ENCODE measurements at places on chromosomes 13 and 19.
A peak's percentile ranks its signal among the peaks of the same experiment; 100 is the strongest.

DNA sequence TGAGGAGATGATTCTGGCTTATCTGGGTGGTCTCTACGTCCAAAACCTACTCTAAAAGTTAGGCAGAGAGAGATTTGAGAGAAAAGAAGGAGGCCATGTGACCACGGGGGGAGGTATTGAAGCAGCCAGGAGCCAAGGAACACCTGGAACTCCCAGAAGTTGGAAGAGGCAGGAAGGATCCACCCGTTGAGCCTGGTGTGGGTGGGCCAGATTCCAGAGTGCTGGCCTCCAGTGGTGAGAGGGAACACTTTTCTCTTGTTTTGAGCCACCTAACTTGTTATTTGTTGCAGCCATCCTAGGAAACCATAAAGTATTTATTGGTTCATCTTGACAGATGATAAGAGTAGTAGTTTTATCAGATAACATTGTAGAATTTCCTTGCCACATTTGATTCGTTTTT, 396.9 kb downstream of the MYO16 start:
- DNase-seq: no peak

- DNase-seq: no peak
These were observed 49.6 kb downstream of the MYO9B start for GRCh38 chr19:17125062-17125727.

DNA sequence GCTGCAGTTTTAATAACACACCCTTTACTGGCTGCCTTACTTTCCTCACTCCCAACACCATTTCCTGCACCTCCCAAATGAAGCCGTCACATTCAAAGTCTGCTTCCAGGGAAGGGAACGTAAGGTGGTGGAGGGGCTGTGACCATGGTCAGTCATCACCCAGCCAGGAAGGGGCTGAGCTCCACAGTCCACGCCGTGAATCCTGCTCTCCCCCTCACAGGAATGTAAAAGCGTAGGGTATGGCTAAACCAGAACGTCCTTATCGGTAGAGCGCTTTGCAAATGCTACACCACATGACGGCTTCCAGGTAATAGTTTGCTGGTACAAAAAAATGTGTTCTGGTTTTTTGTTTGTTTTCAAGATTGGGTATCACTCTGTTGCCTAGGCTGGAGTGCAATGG, 7.0 kb downstream of the NUMBL start:
- DNase-seq: no peak

DNA sequence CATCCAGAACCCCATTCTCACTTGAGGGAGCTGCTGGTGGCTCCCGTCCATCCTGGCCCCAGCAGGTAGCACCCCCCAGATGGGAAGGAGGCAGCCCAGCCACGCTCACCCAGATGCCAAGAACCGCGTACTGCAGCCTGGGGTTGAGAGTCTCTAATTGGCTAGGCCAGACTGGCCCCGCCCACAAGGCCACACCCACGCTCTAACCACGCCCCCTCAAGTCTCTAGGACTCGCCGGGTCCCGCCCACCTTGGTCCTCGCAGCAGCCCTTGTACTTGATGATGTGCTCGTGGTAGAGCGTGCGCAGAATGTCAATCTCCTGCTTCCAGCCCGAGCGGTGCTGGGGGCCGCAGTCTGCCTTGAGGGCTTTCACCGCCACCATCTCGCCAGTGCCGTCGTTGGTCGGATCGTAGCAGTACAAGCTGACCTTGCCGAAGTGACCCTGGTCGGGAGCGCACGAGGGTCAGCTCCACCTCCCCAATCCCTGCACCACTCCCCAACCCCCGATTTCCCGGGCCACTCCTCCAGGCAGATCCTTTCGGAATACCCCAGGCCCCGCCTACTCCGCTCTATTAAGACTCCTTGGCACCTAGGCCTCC, 14.5 kb upstream of the ICAM3 start:
- DNase-seq: no peak

GRCh38 chr13:21243045-21243897, 66.8 kb downstream of the MRPL57 start:
- no peak for DNase-seq

- DNase-seq: no peak
These were observed 93.2 kb downstream of the FRY start for GRCh38 chr13:32124743-32125142.

DNA sequence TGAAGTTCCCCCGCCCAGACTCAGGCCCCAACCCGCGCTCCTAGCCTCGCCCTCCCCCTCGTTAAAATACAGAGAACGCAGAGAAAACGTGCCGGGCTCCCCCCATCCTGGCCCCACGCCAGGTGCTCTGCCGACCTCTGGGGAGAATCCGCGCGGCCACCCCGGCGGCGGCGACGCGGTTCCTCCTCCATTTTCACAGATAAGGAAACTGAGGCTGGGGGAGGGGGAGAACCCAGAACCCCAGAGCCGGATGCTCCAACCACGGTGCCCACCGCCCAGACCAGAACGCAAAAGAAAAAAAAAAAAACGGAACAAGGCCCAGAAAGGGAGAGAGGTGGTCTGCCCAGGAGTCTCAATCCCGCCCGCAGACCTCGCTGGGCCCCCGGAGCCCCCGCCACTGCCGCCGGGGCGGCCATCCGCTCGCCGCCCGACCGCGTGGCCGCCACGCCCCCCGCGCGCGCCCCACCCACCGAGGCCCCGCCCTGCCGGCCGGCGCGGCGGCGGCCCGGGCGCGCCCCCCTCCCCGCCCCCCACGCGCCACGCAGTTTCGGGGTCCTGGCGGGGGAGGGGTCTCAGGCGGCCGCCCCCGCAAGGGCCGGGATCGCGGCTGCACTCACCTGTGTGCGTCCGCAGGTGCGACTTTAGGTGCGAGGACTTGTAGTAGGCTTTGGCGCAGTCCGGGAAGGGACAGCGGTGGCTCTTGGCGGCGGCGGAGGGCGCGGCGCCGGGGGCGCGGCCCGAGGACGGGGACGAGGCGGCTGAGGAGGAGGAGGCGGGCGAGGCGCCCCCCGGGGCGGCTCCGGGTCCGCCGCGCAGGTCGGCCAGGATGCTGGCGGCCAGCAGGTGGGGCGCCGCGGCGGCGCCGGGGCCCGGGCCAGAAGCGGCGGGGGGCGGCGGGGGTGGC, 703 bp downstream of the KLF16 start:
- no peak for DNase-seq

- DNase-seq: no peak
These were observed 4.7 kb downstream of the SIGLEC7 start for GRCh38 chr19:51146751-51147150.

DNA sequence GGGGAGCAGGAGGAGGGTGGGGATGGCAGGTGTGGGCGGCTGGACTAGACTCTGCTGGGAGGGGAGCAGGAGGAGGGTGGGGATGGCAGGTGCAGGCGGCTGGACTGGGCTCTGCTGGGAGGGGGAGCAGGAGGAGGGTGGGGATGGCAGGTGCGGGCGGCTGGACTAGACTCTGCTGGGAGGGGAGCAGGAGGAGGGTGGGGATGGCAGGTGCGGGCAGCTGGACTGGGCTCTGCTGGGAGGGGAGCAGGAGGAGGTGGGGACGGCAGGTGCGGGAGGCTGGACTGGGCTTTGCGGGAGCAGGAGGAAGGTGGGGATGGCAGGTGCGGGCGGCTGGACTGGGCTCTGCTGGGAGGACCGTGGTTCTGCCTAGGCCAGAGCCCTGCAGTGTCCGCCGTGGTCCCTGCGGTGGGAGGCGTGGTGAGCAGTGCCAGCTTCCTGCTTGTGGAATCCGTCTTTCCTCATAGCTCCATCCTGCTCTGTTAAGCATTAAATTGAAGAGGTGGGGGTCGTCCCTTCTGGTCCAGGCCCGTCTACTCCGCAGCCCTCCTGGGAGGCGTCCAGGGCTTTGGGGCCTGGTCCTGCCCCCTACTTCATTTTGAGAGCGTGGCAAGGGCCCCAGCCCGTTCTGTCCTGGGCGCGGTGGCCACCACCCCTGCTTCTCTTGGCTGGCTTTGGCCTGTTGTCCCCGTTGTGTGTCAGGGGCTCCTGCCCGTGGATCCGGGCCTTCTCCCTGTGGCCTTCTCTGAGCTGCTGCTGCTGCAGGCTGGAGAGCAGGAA, 4.7 kb downstream of the SPPL2B start:
- no peak for DNase-seq

DNA sequence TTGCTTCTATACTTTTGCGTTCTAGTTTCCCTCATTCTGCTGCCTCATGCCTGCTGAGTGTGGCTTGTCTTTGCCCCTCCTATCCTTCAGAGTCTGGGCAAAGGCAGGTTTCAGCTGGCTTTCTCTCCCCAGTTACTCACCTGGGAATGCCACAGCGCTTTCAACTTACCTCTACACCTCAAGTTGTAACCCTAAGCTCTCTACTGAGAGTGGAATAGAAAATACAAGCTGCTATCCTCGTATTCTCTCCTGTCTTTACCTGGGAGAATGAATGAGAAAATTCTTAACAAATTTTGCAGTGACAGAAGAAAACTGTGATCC, 316.3 kb upstream of the KLF12 start:
- no peak for DNase-seq

DNA sequence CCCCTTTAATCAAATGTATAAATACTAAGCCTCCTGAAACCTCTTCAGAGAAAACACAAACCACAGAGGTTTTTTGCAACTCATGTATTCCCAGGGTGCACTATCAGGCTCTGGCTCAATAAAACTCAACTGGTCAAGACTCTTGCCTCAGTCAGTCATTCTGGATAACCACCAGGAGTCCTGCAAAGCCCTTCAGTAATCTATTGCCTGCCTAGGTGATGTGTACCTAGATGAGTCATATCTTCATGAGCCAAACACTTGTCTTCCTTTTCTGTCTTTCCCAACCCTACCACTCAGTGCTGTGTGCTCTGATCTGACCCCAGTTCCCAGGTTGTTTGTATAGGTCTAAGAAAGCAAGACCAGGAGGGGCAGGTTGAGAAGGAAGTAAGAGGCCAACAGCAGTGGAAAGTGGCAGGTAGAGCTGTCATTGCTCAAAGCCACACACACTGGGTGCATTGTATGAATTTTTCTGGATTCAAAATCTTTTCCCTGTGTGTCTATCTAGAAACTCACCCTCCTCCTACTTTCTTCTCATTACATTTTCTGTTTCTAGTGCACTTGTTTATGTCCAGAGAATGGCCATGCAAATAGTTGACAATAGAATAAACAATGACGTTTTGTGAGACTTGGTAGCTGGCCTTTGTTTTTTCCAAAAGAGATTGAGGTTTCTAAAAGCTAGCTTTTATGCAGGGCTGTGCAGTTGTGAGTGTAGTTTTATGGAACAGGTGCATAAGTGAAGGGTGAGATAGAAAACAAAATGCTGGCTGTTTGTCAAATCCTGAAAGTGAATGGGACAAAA, 48.1 kb downstream of the PSG1 start:
- DNase-seq: no peak

DNA sequence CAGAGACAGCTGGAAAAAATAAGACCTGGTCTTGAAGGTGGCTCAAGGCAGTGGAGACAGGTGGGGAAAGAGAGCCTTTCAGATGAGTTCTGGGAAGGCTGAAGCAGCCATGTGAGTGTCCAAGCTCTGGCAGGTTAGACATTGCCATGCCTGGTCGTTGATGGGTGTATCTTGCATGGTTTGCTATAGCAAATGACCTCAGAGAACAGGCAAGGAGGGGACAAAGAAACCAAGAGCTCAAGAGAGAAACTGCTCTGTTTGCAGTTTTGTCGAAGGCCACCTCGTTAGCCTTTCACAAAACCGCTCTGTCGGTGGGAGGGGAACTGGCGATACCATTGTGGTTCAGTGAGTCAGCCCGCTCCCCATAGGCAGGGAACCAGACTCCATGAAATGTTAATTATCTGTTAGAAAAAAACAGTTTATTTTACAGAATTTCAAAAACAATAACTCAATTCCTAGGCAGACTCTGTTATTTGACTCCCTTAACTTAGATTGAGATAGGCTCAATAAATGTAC, 82.8 kb upstream of the ARGLU1 start:
- no peak for DNase-seq

GRCh38 chr13:111484141-111484925, 163.9 kb downstream of the TEX29 start:
- DNase-seq: no peak

GRCh38 chr19:30908262-30908771, 440.9 kb downstream of the TSHZ3 start:
- no peak for DNase-seq

GRCh38 chr19:6790194-6791128, 18.0 kb downstream of the VAV1 start:
- DNase-seq: no peak

DNA sequence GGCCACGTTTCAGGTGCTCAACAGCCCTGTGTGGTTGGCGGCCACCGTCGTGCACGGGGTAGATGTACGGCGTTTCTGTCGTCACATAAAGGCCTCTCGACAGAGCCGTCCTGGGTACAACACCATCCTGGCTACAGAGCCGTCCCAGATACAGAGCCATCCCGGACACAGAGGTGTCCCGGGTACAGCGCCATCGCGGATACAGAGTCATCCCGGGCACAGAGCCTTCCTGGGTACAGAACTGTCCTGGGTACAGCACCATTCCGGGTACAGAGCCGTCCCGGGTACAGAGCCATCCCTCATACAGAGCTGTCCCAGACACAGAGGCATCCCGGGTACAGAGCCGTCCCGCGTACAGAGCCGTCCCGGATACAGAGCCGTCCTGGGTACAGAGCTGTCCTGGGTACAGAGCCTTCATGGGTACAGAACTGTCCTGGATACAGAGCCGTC, 222.7 kb upstream of the SOX1 start:
- no peak for DNase-seq

DNA sequence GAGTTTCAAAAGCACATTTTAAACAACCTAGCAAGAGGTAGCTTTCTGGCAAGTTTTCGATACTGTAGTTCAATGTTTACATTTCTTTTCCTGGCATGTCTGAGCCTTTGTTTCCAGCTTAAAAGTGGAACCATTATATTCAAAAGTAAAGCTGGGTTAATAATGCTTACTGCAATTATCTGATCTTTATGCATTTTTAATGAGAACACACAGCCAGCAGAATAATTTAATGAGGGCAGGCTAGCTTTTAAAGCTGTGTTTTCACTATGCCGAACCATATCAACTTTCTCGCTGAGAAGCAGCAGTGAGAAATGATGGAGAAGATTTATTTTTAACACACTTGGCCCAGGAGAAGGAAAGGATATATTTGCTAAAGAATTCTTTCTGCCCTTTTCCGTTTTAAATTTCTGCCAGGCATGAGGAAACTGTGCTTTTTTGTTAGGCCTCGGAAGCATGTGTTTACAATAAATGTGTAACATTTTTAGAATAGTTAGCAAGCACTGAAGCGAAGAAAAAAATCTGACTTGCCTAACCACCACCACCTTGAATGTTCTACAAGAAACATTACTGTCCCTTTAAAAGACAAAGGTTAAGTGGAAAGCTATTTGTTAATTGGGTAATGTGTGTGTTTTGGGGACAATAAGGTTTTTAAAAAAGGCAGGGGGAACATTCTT, 1.0 kb downstream of the MBNL2 start:
- DNase-seq: peak; percentile 45

DNA sequence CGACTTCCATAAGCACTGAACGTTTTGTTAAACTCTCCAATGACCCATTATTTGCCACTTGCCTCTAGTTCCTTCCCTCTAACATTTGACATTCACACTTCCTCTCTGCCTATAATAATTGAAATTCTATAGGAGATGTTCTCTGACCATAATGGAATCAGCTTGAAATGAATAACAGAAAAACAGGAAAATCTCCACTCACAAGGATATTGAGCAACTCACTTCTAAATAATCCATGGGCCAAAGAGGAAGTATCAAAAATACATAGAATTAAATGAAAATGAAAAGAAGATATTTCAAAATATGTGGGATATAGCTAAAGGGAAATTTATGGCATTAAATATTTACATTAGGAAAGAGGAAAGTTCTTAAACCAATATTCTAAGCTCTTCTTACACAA, 3.4 kb upstream of the FCGBP start:
- DNase-seq: no peak
